ENCODE measurements at places on chromosomes 3 and 15.

DNA sequence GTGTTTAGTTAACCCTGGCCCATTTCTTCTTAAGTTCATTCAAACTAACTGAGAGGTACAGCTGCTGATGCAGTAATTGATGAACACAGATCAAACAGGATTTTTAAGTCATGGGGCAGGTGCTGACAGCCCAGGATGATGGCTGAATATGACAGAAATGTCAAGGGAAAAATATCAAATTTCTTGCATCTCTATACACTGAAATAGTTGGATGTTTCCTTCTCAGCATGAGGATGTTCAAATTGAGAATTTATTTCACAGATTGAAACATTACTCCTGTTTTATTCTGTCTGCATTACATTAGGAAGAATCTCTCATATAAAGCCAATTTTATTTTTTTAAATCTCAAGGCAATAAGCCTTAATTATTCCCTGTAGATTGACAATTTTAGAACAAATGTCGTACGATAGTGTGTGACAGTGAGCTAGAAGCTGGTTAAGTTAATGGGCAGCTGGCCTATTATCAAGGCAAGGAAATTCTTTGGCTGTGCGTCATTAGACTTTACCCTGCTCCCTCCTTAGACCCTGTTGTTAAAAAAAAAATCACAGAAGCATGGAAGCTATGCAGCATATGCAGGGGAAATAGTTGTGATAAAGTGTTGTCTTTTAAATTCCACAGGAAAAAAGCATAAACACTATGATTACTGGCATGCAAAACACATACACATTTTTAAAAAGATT is 183.8 kb upstream of the KCNMB2 start:
- no peak for DNase-seq

GRCh38 chr3:47323431-47324277 is 40.9 kb downstream of the KLHL18 start:
- DNase-seq = no peak

DNA sequence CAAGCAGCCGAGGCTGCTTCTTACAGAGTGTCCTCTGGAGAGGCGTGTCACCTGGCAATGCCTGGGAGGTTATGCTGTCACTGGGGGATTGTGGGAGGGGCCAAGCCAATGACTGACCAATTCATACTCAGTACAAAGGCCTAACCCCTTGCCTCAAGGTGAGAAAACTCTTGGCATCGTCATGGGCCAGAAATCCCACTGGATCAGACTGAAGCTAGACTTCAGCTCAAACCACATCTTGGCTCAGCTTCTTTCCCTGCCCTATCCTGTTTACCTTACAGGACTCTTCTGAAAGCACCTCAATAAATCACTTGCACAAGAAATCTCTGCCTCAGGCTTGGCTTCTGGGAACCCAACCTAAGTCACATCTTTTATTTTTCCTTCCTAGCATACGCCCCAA is 9.5 kb downstream of the ANAPC13 start:
- no peak for DNase-seq

DNA sequence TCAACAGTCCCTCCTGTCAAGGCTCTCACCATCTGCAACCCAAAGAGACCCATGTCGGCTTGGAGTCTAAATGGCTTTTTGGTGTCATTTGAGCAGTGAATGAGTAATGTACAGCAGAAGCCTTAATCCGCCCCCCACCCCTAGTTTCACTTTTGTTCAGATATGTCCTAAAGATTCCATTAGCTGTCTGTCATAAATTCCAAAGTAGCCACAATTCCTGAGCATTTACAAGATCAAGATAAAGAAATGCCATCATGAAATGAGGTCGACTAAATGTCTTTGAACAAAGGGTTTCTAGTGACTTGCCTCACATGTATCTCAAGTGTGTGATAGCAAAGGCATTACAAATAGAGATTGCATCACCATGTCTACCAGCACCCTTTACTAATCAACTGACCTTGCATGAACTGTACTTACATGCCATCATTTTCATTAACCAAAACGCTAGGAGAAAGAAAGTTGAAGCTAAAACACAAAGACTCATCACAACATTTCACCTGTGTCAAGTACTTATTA is 123.8 kb upstream of the PHLDB2 start:
- DNase-seq = no peak

- no peak for DNase-seq
These were observed 107.3 kb upstream of the PTPRG start for GRCh38 chr3:61454006-61454585.

- DNase-seq = no peak
These were observed 93.2 kb upstream of the LRIG1 start for GRCh38 chr3:66593978-66594377.

Data from stimulated activated CD4-positive, alpha-beta T cell treated with anti-CD3 and anti-CD28 coated beads, Interleukin-12 subunit alpha, Interleukin-12 subunit beta, amount 100 ng/mL, for 24 hours (primary cell).